ENCODE measurements at places on chromosomes 4 and X.
A peak's percentile ranks its signal among the peaks of the same experiment; 100 is the strongest.

- DNase-seq: no peak
These were observed 230.4 kb downstream of the EDA2R start for GRCh38 chrX:66408507-66408906.

DNA sequence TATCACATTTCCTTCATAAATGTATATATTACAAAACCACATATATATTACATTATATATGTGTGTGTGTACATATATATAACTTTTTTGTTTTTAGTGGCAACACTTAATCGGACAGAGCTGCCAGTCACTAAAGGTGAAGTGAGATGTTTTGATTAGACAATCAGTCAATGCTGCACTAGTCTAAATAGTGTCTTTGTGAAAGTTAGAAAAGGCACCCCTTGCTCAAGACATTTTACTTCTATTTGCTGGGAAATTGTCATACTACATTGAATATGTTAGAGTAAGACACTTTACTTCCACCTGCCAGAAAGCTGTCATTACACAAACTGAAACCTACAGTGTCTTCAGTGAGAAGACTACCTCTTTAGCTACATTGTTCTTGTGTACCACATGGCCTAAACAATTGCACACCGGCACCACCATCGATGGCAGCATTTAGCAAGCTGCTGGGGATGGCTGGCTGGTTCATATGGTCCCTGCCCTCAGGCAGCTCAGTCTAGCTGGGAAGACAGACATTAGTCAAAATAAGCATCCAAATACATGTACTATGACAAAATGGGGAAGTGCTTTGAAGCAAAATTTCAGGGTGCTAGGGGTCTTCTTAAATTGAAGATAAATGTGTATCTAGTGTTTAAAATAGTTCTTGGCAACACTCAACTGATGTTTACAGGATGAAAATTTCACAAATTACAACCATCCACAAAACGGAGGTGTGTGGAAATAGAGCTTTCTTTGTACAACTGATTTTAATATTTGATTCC, 148.1 kb upstream of the GATB start:
- no peak for DNase-seq

GRCh38 chrX:120642871-120643270, 13.0 kb upstream of the C1GALT1C1 start:
- DNase-seq: no peak

DNA sequence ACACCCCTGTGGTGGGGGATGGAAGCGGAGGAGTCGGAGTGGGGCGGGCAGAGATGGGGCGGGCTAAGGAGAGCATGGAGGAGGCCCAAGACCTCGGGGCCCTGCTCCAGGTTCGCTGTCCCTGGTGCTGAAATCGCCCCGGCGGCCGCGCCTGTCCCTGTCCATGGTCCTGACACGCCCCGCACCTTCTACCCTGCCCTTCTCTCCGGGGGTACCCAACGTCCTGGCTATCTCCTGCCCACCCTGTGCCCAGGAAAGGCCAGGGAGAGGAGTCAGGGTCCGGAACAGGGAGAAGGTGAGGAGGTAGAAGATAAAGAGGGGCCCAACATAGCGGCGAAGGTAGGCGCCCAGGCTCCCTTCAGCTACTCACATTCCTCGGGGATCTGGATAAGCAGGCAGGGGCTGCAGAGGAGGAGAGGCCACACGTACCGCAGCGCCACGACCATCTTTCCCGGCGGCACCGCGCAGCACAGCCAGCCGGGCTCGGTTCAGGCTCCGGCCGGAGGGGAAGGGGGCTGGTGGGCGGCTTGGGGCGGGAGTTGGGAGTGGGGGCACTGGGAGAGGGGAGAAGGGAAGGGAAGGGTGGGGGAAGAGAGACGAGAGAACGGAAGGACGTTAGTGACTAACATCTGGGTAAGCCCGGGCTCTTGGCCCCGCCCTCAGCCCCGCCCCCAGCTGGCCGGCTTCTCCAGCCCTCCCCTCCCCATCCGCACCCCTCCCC, 10.4 kb downstream of the L1CAM start:
- peak; percentile 33 for DNase-seq

DNA sequence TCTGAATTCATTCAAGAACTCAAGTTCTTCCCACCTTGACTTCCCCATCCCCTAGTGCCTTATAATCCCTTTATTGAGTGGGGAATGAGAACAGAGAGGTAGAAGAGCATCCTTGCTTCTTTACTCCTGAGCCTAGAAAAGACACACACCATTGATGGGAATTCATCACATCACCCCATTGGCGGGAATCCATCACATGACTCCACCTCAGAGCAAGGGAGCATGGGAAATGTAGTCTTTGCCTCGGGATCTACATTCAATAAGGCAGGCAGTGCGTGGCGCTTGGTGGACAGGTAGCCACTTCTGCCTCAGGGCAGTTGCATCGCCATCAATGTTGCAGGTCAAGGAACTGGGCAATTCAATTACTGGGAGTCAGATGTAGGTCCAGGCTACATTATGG, 50.7 kb downstream of the MXRA5 start:
- DNase-seq: no peak

DNA sequence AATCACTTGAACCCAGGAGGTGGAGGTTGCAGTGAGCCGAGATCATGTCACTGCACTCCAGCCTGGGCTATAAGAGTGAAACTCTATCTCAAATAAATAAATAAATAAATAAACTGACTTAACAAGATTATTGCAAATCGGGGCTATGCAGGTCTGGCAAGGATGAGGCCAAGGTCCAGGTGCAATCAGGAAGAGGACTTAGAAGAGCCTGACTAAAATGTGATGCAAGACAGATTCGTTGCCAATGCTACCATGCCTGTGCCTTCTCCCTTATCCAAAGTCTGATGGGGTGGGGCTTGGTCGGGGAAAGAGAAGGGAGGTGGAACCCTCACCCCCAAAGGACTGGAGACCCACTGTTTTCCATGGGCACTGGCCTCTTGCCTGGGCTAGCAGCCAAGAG, 14.7 kb downstream of the ZCCHC13 start:
- no peak for DNase-seq

DNA sequence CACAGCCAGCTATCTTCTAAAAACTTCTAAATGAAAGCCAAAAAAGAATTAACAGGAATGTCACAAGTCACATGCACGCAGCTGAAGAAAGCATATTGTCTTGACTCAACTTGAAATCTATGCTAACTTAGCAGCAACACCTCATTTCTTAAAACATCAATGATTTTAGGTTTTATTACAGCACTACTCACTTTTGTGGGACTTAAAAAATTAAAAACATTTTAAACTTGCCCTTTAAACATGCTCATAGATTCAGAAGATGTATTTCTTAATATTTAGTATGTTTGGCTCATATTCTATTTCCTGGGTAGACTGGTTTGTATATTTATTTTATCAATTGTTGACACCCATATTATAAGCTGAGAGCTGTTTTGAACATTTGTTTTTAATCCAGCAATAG, 279.4 kb downstream of the NKX6-1 start:
- DNase-seq: no peak

- DNase-seq: no peak
These were observed 7.8 kb downstream of the CXXC4 start for GRCh38 chr4:104486716-104487504.

- DNase-seq: no peak
These were observed 143.0 kb upstream of the GNPDA2 start for GRCh38 chr4:44869222-44869882.

DNA sequence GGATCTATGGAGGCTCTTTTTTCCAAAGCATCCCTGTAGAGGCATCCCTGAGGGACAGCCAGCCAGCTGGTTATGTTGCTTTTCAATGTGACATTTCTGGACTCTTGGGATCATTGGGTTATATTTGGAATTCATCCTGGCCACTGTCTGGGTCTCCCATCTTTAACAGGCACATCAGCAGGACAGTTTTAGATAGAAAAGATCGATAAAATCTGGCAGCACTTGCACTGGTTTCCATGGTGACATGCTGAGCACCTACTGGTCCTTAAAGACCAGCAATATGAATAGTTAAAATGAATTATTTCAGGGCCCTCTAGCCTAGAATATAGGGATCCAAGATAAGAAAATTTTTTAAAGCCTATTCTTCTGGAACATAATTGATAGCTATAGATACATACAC, 151.6 kb downstream of the KDR start:
- DNase-seq: no peak

GRCh38 chrX:109707720-109708119, 25.3 kb downstream of the ACSL4 start:
- DNase-seq: no peak

DNA sequence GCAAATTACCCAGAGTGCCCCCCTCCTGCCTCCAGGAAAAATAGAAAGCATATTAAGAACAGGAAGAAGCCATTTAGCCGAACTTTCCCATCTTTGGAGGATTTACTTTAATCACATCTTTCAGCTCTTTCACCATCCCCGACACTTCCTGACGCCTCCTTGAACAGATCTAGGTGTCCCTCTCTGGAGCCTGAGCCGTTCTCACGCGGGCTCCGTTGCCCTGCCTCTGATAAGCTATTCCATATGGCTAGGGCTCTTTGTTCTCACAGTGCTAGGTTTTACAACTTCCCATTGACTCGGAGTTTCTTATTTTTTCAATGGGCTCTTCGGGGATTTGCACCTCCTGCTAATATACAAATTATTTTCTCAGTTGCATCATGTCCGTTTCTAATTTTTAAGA, 82.1 kb upstream of the GPC4 start:
- DNase-seq: no peak

- no peak for DNase-seq
These were observed 168.0 kb upstream of the PACRGL start for GRCh38 chr4:20532116-20532790.

DNA sequence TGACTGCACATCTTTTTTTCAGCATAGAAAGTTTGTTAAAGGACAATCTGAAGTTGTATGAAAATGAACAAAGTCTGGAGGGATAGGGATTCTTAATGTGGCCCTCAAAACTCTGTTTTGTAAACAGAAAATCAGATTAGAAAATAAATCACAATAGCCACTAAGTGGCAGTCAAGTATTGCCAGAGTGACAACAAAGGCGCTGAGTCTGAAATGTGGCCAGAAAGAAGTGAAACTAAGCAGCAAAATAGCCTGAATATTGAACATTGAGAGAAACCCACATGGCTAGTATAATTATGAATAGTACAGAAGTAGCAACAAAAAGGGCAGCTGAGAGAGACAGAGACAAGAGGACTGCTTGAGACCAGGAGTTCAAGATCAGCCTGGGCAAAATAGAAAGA, 81.1 kb upstream of the CT45A1 start:
- no peak for DNase-seq

DNA sequence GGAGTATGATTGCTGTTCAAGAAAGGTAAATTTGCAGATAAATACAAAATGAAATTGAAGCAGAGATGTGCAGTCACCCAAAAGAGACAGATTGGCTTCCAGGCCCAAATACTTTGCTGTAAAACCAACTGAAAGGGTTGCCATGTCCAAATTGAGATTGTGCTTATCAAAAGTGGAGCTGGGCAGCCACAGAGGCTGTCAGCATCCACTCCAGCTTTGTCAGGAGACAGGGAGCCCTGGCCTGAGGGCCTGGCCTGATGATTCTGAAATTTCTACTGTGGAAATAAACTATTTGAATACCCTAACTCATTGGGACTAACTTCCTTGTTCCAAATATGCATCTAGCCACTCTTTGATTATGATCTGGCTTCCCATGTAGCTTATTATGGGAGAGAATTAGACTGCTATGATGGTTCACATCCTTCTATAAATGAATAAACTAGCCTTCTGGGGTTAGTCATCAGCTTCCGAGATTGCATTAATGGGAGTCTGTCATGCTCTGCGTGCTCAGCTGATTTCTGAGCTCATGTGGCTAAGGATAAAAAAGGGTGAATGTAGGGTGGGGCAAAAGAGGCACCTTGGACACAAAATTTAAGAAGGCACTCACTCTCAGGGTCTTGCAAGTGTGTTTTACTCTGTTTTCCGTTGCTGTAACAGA, 48.2 kb downstream of the SLC34A2 start:
- no peak for DNase-seq

DNA sequence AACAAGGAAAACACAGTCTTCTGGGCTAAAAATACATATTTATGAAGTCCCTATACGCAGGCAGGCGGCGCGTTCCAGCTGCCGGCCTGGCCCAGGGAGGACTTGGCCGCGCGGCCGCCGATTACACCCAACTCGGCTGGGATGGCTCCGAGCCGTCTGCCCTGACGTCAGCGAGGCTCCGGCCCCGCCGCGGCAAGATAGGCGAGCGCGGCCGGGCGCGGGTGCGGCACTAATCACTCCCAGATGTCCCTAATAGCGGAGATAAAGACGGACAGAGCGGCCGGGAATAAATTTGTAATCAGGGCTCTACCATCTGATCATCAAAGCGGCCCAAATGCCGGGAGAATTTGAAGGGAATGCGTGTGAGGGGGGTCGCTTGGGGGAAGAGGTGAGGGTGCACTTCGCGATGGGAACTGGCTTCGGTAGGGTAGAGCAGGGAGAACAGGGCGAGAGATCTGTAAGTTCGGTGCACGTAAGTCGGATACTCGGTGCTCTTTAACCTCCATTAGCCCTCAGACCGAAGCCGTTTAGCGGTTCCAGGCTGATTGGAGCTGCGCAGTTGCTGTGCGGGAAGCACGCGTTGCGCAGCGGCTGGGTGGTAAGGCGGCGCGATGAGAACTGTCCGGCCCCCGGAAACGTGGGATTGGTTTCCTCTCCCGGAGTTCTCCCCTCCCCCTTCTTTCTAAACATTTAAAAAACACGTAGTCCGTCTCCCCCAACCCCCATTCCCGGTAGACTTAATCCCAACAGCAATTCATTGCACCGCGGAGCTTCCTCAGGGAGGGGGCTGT, 7.7 kb downstream of the HAND2 start:
- no peak for DNase-seq

DNA sequence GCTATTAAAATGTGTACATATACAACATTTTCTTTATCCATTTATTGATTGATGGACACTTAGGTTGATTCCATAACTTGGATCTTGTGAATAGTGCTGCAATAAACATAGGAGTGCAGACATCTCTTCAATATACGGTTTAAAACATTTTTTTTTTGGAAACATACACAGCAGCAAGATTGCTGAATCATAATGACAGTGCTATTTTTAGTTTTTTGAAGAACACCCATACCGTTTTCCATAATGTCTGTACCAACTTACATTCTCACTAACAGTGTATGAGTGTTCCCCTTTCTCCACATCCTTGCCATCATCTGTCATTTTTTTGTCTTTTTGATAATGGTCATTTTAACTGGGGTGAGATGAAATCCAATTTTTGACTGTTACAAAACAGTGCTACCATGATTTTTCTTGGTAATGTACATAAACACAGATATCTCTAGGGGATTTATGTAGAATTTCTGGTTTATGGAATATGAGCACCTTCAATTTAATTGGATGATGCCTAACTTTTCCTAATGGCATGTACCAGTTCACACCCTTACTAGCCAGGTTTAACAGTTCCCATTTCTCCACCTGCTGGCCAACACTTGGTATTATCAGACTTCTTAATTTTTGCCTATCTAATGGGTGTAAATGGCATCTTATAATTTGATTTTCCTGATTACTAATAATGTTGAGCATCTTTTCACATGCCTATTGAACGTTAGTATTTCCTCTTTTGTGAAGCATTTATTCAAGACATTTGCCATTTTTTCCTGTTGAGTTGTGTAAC, 21.0 kb upstream of the TMSB15B start:
- no peak for DNase-seq

GRCh38 chr4:41080976-41081375, 133.4 kb downstream of the APBB2 start:
- no peak for DNase-seq

Measured in stimulated activated CD4-positive, alpha-beta T cell treated with anti-CD3 and anti-CD28 coated beads, Interleukin-2, amount 100 ng/mL, for 4 hours (primary cell).